Right ventricle myocardium superior (tissue), 1 donor: ENCODE measurements at places on chromosomes 13 and 19.

DNA sequence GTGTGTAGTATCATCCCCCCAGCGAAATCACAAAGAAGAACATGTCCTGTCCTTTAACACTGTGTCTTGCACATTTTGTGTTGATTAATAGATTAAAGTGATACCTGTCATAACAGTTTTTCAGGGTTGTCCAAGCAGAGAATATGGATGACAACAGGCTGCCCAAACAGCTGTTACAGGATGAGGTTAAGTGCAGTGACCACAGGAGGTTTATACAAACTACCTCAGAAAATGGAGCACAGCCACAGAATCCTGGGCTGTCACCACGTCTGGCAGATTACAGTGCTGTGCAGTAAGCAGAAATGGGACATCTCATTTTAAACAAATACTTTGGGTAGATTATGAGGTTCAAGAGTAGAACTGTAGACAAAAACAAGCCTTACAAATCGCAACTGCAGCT lies 575.6 kb downstream of the DCT start:
- no peak for DNase-seq

GRCh38 chr13:44451126-44451525 lies 77.5 kb downstream of the SERP2 start:
- no peak for DNase-seq

- no peak for DNase-seq
Measured at GRCh38 chr19:1501200-1501595, 10.2 kb downstream of the REEP6 start.

DNA sequence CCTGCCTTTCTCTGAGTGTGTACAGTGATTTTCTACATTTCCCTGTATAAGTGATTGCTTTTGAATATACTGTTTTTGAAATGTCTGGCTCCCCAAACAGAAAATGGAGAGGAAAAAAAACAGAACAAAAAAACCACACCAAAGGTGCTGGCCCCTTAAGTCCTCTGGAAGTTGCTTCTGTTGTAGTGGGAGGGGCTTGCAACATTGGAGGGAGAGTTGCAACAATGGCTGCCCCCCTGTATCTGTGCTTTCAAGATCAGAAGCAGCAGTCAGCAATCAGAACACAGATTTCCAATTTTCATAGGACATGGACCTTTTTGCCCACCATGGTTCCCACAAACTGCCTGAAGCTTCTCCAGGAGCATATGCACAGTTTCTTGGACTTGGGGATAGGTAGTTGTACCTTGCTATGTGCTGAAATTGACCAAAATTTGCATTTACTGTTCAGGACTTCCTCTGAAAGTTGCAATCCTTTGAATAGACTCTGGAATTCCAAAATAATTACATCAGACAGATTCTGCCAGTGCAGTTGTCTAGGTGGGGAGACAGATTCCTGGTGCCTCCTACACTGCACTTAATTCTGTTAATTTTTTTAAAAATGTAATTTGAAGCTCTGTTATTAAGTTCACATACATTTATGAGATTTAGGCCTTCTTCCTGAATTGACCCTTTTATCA lies 13.8 kb downstream of the BIVM start:
- DNase-seq: no peak

- no peak for DNase-seq
Measured at GRCh38 chr13:46495651-46496050, 57.3 kb upstream of the LRCH1 start.

DNA sequence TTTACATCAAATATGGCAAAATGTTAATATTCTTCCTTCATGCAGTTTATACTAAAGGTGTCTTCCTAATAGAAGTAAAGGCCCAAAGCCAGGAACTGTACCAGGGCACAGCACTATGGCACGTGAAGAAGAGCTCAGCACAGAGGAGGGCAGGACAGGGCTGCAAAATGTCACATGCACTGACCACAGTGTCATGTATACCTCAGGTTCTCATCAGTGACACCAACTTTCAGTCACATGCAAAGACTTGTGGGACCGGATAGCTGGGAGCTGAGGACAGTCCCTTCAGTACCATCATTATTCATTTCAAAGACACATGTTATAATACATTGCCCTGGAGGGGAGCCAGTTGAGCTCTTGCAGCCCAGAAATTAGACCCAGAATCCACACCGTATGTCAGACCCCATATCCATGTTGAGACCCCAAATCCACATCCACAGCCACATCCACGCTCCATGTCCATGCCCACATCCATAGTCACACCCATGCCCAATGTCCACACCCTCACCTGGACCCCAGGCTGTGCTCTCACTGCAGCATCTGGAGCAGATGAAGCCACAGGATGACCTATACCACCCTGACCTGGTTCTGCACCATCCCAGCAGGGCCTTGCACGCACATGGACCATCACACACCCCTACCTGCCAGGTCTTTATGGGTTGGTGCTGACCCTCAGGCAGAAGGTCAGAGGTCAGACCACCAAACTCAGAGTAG lies 111.8 kb downstream of the TUBA3C start:
- DNase-seq: no peak
